ENCODE measurements at places on chromosomes 4 and X.
A peak's percentile ranks its signal among the peaks of the same experiment; 100 is the strongest.

DNA sequence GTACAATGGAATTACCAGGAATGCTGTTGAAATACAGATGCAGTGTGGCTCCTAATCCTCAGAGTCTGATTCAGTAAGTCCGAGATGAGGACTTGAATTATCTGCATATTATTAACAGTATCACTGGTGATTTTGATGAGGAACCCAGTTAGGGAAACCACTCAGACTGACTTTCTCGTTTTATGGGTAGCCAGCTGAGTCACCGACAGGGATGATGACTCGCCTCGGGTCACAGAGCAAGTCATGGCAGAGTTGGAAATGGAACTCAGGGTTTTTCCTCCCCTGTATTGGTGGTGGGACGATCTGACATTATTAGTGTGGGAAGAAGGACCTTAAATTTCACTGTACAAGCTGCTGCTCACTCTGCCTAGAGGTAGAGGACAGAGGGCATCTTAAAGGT, 51.3 kb downstream of the RTL9 start:
- DNase-seq: peak; percentile 10

DNA sequence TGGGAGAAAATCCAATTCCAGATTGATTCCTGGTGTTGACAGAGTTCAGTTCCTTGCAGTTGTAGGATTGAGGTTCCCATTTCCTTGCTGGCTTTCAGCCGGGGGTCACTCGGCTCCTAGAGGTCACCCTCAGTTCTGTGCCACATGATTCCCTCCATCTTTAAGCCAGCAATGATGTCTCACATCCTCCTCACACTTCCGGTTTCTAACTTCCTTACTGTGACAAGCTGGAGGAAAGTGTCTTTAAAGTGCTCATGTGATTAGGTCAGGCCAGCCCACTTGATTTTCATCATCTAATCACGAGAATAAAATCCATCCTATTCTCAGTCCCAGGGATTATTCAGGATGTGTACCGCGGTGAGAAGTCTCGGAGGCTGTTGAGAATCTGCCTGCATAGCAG, 19.4 kb upstream of the SMIM31 start:
- DNase-seq: no peak

DNA sequence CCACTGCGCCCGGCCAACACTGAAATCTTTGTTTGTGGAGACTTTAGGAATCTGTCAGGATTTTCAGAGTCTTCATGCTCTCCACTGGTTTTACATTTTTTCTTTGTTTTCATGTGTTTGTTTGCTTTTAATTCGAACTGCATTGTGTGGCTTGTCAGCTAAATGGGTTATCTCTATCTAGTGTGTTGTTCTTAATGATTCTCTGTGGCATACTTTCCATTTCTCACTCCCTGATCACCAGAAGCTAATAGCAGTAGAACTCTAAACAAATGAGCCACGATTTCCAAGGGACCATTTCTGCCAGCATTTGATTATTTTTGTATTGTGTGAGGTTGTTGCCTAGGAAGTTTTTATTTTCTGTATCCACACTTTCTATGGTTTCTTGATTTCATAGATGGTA, 352.4 kb downstream of the CAMK2D start:
- no peak for DNase-seq

- peak; percentile 13 for DNase-seq
Measured at GRCh38 chr4:121822796-121823504, 733 bp downstream of the CCNA2 start.

DNA sequence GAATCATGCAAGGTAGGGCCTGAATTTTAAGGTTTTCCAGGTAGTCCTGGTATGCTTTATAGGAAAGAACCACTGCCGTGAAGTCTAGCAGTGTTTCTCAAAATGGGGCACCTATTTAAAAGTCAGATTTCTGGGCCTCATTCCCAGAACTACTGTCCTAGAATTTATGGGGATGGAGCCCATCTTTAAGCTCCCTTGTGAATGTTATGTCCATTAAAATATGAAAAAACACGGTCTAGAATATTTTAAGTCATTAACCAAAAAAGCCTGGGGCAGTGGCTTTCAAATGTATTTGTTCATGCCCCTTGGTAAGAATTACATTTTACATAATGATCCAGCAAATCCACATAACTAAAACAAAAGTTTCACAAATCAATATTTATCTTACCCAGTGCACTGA, 35.4 kb downstream of the GK start:
- DNase-seq: no peak

DNA sequence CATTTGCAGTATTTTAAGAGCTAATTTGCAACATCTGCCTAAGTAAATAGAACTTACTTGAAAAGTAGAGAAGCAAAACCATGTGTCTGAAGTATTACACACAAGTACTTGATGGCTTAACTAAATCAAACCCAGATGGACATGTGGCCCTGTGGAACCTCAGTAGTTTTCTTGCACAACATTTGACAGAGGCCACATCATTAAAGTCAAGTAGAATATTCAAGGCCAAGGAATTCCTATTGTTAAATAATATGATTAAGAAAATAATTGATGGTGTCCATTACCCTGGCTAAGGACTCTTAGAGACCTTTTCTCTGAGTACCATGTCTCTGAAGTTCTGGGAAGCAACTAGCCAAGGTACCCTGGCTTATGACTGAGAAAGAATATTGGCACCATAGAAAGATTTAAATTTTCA, 135.4 kb upstream of the OTUD4 start:
- DNase-seq: no peak

DNA sequence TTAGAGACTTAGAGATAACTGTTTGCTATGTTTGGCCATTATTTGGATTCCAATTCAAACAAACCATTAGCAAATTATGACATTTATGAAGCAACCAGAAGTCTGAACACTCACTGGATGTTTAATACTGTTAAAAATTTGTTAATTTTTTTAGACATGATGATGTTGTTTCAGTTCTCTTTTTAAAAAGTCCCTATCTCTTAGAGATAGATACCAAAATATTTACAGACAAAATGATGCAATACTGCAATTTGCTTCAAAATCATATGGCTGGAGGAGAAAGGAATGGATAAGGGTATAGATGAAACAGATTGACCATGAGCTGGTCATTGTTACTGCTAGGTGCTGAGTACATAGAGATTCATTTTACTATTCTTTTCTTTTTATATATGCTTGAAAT, 534.6 kb downstream of the BCOR start:
- DNase-seq: no peak

GRCh38 chr4:15550491-15550890, 80.8 kb downstream of the CC2D2A start:
- DNase-seq: no peak

DNA sequence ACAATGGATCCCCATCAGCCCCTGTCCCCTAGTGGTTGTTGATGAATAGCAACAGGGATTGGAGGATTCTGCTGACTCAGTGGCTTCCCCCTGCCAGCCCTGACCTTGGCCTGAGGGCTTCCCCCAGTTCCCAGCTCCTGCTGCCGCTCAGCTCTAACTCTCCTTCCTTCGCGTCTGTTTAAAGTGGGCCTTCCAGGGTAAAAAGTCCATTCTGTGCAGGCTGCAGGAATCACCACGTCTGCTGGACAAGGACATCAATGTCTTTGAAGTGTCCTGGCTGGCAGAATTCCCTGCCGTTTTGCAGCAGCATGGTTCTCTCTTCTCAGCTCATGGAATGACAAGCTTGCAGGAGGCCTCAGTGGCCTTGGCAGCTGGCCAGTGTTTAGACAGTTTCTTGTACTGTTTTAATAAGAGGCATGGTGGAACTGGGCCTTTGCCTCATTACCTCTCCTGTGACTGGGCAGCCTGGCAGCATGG, 152.5 kb upstream of the STX18 start:
- DNase-seq: no peak

DNA sequence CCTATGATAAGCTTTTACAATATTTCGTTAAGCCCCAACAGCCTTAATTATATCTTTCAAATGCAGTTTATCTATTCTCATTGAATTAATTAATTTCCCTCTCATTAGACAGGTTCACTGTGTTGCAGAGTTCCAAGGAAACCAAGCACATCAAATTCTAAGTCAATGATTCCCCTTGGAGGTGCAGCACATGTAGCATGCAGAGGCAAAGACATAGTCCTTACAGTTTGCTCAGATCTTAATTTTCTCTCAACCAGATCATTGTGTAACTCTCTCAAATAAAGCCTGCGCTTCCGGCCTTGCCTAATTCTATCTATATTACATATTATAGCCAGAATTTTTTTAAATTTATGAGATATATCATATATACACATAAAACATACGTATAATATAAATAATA, 205.4 kb downstream of the GRIA2 start:
- no peak for DNase-seq

- no peak for DNase-seq
Measured at GRCh38 chr4:8398347-8398746, 42.2 kb downstream of the ACOX3 start.

- DNase-seq: no peak
Measured at GRCh38 chr4:38919494-38919893, 51.9 kb downstream of the FAM114A1 start.

DNA sequence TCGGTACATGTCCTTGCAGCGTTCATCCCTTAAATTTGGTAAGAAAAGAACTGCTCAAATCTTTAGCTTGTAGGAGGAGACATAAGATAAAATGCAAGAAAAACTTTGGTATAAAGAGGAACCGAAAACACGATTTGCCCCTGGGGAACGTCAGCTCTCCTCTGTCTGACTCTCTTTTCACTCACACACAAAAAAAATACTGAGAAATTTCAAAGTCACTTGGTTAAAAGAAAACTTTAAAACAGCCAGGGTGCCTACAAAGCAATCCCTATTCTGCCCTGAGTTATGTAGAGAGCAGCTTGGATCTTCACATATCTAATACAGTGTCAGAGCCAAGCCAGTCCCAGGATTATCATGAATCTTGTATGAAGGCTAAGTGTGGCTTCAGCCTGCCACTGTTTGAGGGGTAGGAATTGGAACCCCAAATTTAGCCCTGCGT, 248.5 kb upstream of the CXXC4 start:
- no peak for DNase-seq

DNA sequence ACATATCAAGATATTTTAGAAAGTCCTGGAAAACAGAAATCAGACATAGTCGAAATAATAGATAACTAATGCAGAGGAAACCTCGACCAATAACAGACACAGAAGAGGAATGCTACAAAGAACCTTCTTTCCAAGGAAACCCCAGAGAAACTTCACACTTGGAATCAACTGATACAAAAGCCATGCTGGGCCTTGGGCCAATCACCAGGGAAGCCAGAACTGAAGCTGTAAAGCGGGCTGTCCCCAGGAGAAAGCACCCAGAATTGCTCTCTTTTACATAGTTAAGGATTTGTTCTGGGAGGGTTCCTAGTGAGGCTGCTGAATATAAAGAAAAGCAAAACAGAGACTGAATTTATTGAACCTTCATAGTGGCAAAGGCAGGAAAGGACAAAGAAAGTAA, 100.5 kb downstream of the PRDM5 start:
- no peak for DNase-seq

GRCh38 chr4:63316633-63317032, 1092.6 kb downstream of the TECRL start:
- no peak for DNase-seq

- DNase-seq: no peak
Measured at GRCh38 chr4:124389591-124389990, 322.9 kb downstream of the ANKRD50 start.

DNA sequence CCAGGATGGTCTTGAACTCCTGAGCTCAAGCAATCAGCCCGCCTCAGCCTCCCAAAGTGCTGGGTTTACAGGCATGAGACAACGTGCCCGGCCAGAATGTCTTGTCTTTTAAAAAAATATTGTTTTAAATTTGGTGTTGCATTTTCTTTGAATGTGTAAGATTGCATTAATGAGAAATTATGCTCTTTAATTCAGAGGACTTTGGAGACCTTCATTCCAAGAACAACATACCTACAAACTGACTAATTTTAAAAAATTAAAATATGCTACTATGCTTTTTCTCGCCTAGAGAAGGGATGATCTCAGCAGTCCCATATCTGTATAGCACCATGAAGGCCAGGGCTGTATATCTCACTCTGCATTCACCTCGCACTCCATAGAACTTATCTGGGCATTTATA, 204.3 kb upstream of the SLC7A11 start:
- DNase-seq: no peak

DNA sequence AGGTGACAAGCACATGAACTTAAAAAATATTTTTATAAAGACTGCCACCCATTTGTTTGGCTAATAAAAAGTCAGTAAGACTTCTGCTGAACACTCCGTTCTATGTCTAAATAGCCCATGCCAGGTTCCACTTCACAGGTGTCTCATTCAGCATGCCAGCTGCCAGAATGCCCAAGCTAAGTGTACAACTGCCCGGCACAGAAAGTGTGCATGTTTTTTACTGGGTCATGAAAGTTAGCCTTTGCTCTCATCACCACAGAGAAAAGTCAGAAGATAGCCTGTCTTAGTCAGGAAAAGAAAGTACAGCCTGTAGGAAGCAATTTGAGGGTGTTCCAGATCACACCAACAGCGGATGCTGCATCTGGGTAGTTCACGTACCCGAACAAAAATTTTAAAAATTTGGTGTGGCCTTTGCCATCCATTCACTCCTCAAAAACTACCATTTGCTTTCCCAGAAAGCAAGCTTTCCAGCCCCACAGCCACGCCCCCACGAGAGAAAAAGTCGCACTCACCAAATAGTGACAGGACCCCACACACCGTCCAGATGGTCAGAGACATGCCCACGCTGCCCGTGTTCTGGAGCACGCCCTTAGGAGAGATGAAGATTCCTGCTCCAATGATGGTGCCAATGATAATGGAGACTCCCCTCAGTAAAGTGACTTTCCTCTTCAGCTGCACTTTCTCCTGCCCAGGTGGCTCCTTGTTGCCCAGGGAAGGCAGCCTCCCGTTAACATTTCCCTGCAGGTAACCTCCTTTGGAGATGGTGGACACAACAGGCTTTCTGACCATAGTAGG, 671 bp downstream of the SLC7A11 start:
- DNase-seq: no peak

DNA sequence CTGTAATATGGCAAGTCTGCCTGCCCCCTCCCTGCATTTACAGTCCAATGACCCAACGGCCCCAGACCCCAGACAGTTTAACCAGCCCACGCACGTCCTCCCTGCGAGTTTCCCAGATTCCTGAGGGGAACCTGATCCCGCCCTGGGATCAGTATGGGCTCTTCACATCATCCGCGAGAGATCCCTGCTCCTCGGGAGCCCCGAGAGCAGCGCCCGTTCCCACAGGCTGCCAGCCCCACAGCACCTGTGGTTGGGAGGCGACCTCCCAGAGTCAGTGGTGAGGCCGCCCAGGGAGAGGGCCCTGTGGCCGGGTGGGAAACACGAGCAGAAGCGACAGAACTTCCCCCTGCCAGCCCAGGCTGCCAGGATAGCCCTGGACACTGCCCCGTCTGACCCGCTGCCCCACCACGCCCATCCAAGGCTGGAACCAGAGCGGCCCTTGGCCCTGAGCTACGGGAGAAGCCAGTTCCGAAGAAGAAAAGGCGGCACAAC, 32.8 kb downstream of the TSC22D3 start:
- no peak for DNase-seq

- DNase-seq: no peak
Measured at GRCh38 chr4:86685401-86685800, 91.3 kb downstream of the PTPN13 start.

DNA sequence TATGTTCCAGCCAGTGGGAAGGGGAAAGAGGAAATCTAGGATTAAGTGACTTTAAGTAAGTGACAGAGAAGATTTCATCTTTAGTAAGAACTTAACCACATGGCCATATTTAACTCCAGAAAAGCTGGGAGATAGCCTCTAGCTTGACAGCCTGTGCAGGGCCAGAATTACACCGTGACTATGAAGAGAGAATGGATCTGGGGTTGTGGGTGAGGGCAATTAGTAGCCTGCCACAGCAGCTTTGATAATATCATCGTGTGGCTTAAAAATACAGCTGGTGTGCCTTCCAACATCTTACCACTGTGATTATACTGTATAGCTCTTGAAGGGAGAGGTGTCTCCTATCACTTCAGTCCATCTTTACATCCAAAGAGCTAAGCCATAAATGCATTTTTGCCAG, 57.6 kb upstream of the TBC1D9 start:
- no peak for DNase-seq

- no peak for DNase-seq
Measured at GRCh38 chr4:27720010-27720766, 859.5 kb downstream of the STIM2 start.

All from stimulated activated CD4-positive, alpha-beta T cell treated with anti-CD3 and anti-CD28 coated beads, Interleukin-12 subunit alpha, Interleukin-12 subunit beta, amount 100 ng/mL, for 48 hours (primary cell).